Hippocampal formation (tissue), 2 donors: ENCODE measurements at places on chromosomes 6 and 20.

DNA sequence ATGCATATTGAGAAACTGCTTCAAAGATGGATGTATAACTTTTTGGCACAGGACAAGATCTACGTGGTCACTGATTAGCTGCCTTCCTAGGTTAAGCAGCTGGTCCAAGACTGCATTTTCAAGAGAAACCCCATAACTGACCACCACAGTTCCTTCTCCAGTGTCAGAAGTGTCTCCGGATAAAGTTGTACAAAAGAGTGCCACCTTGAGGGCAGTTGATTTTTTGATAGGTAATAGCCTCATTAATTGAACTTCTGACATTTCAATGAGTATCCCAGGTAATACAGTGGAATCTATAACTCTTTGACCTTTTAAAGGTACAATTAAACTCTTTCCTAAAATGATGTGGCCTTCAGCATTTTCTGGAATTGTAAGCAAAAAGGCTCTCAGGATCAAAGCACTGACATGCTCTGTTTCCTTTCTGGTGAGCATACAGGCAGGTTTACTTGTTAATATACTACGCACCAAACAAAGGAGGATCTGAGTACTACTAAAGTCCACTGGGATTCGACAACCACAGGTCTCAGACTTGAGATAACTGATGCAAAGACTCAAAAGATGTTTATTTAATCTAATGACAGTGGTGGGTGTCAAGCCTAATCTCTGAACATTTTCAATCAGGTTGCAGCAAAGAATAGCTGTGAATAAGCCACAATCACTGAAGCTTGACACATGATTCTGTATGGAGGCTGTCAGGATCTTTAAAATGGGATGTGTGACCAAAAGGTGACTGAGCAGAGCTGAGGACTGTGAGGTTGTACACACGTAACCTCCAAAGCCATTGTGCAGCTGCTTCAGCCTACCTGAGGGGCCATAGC, 21.2 kb downstream of the MKKS start:
- DNase-seq, result no peak

DNA sequence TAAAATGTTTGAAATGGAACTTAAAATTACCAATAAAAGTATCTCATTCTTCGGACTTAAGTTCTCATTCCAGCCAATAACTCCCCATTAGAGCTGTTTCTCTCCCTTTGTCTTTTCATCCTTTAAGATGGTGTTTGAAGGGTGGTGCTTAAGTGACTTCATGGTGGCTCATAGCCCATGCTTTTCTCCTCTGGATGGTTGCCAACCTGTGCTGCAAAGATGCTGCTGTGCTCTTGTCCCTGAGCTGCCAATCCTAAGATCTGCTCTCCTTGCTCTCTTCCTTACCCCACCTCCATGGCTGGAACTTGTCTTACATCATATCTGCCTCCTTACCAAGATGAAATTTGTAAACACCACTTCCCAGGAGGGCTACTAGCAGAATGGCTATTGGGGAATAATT, 31.6 kb upstream of the PNRC1 start:
- no peak for DNase-seq

GRCh38 chr6:50141100-50141499, 91.4 kb upstream of the DEFB112 start:
- no peak for DNase-seq

DNA sequence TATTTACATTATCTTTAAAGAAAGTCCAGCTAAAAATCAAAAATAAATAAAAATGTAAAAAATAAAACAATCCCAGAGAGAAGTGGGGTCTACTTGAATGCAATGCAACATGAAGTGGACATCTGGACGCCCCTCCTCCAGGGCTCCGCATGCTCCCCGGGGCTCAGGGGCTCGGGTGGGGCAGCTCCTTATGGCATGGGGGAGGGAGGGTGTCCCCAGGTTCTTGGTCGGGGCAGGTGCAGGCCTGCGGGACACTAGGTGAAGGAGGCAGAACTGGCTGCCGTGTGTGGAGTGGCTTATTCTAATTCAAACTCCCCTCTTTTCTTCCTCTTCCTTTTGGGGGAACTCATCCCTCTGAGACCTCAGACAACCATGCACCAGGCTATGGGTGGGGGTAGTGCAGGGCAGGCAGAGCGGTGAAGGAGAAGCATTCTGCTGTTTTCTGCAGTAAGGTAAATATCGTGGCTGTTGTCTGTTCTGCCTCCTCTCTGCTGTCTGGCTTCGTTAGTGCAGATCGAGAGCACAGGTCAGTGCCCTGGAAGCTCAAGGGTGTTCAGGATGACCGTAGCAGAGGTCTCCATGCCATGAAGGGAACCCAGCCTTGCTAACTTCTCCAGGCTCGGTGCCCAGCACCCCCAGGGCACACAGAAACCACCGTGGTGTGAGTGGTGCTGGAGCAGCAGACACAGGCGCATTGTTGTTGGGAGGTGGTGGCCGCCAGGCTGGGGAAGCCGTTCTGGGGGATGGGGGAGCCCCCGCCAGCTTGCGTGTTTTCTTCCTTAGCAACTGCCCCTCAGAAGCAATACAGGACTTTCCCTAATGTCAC, 82.6 kb downstream of the TTLL2 start:
- no peak for DNase-seq

- no peak for DNase-seq
These were observed 4.5 kb upstream of the ZNF831 start for GRCh38 chr20:59159091-59159490.

GRCh38 chr20:51164731-51165130, 141.8 kb upstream of the KCNG1 start:
- no peak for DNase-seq

GRCh38 chr20:39581034-39581433, 618.9 kb downstream of the DHX35 start:
- DNase-seq, result no peak

- DNase-seq, result no peak
These were observed 40.0 kb downstream of the EFCAB8 start for GRCh38 chr20:32898729-32899128.

- no peak for DNase-seq
These were observed 567.6 kb upstream of the MMS22L start for GRCh38 chr6:97850458-97851212.

GRCh38 chr6:119037941-119038623, 40.4 kb downstream of the FAM184A start:
- no peak for DNase-seq

GRCh38 chr6:113599444-113599843, 257.7 kb upstream of the MARCKS start:
- DNase-seq, result no peak

DNA sequence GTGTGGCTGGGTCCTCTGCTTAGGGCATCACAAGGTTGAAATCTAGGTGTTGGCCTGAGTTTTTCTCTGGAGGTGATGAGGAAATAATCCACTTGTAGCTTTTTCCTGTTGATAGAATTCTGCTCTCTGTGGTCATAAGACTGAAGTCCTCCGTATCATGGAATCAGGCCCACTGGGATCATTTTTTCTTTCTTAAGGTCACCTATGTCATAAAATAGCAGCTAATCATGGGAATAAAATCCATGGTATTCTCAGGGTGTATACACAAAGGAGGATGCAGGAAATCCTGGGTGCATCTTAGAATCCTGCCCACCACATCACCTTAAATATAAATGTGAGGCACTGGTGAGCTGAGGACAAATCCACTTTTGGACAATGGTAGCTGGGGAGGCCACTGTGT, 72.7 kb downstream of the PRDM1 start:
- no peak for DNase-seq

DNA sequence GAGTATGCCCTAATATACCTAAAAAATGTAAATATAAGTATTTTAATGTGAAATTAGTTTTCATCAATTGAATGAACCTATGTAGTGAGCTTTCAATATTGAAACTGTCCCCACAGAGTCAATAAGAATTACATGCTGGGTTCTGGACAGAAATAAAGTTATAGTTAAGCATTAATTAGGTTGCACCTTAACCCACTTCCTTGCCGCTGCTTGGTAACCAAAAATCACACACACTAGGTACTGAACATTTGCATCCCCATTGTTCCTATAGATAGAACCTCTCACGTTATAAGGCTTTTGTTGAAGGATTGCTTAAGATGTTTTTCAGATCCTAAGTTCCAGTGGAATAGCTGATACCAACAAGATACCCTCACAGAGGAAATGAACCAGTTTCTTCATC, 237.1 kb upstream of the OPRM1 start:
- DNase-seq, result no peak

- DNase-seq, result peak; percentile 71
These were observed 25.0 kb upstream of the ABT1 start for GRCh38 chr6:26571592-26572296.

DNA sequence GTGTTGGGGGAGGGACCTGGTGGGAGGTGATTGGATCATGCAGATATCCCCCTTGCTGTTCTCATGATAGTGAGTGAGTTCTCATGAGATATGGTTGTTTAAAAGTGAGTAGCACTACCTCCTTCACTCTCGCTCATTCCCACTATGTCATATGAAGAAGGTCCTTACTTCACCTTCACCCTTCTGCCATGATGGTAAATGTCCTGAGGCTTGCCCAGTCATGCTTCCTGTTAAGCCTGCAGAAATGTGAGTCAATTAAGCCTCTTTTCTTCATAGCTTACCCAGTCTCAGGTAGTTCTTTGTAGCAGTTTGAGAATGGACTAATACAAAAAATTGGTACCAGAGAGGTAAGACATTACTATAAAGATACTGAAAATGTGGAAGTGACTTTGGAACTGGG, 425.9 kb downstream of the HTR1B start:
- no peak for DNase-seq

- DNase-seq, result no peak
These were observed 94.1 kb upstream of the ASF1A start for GRCh38 chr6:118799826-118800225.

DNA sequence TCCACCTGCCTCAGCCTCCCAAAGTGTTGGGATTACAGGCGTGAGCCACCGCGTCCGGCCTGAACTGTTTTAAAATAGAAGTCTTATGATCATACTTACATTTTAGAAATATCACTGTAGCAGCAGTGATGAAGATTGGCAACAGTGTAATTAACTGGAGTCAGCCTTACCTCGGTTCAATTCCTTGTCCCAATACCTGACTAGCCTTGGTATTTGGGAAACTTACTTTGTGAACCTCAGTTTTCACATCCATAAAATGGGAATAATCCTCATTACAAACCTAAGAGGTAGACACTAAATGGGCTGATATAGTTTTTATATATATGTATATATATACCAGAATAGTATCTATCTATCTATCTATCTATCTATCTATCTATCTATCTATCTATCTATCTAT, 19.3 kb downstream of the PHF20 start:
- DNase-seq, result no peak

DNA sequence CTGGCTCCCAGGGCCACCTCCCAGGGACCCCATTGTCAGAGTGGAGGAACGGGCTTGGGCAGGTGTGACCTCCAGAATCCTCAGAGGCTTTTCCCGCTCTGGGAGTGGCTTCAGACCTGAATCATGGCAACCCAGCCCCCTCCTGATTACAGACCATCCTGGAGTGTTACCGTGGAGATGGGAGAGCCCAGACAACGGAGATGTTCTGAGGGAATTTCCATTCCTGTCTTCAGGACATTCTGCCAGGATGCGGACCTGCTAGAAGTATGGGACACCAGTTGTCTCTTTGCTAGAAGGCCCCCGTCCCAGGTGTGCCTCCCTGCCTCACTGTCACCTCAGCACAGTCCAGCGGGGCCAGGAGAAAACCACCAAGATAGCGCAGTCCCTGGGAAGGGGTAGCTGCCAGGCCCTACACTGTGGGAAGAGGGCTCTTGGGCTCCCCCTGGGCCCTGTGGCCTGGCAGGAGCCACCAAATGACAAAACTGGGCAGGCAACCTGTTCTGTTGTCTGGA, 109.9 kb downstream of the PSMB1 start:
- DNase-seq, result no peak

DNA sequence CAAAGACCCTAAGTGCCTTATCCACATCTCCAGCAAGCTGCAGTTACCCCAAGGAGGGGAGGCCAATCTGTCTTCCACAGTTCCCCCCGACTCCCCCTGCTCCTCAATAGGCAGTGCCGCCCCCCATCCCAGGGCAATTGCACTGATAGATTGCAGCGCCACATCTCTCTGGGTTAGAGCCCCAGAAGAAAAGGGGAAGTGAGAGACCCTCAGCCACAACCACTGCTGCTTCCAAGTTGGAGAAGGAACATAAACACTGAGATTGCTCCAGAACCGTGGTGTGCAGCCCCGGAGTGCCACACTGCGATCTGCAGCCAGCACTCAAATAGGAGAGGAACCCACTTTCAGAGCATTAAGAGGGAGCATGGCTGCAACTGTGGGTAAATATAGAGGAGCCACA, 101.5 kb downstream of the RWDD2A start:
- no peak for DNase-seq

DNA sequence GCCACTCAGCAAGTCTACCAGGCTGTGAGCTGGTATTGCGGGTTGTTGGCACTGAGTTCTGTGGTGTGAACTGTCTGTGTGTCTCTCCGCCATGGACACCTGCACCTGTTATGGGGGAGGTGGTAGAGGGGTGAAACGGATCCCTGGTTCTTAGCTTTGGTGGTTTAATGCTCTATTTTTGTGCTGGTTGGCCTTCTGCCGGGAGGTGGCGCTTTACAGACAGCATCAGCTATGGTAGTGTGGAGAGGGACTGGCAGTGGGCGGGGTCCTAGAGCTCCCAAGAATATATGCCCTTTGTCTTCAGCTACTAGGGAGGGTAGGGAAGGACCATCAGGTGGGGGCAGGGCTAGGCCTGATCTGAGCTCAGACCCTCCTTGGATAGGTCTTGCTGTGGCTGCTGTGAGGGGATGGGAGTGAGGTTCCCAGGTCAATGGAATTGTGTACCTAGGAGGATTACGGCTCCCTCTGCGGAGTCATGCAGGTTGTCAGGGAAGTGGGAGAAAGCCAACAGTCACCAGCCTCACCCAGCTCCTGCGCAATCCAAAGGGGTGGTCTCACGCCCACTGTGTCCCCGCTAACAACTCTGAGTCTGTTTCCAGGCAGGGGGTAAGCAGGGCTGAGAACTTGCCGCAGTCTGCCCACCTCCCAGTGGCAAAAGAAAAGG, 154.3 kb downstream of the CCDC170 start:
- DNase-seq, result no peak

DNA sequence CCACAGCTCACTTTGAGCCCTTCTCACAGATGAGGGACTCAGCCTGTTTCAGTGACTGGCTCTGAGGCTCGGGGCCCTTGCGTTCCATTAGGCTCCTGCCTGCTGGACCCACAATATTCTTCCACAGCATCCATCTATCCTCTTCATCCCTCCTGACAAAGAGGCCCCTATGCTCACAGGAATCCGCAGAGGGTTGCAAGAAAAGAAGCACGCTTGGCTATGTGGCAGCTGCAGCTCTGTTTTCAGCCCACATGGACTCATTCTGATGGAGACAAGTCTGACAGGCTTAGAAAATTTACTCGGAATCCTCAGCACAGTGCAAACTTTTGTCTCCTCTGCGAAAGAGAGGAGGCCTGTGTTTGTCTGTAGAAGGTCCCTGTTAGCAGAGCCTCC, 207.5 kb downstream of the SYNDIG1 start:
- no peak for DNase-seq

DNA sequence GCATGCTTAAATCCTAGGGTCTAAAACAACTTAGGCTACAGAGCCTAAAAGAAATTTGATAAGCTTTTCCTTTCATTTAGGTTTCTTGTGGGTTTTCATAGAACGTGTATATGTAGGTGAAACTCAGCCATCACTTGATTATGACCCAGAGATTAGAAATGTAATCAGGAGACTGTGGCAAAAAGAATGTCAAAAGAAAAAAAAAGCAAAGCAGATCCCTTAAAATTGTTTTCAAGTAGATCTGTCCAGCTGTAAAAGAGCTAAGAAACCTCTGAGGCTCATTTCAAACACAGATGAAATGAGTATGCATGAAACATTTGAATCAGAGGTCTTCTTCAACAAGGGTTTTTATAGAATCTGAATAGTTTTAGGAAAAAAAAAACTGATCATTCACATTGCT, 341.3 kb upstream of the PRDM1 start:
- no peak for DNase-seq

GRCh38 chr6:39228992-39229767, at the start of gene KCNK5:
Gene KCNK5 (minus strand): TSS chr6:39229475. CDS start chr6:39229111, 364 bp downstream.
- DNase-seq, result peak; percentile 20

GRCh38 chr6:26211963-26212362, 124.7 kb downstream of the HFE start:
- no peak for DNase-seq
